ENCODE measurements at places on chromosomes 5 and 9.
A peak's percentile ranks its signal among the peaks of the same experiment; 100 is the strongest.

GRCh38 chr9:100066539-100066938 is 32.3 kb downstream of the ERP44 start:
- no peak for DNase-seq
- H3K27ac ChIP-seq = no peak overlapping the region
- no peak overlapping the region for H3K4me3 ChIP-seq
- H3K4me1 ChIP-seq = peaks cover 36% of the 10 kb centered on the region
- H3K36me3 ChIP-seq = no peaks in the 10 kb centered on the region

- no peaks in the 10 kb centered on the region for H3K36me3 ChIP-seq
- DNase-seq = no peak
- no peaks in the 10 kb centered on the region for H3K27me3 ChIP-seq
- H3K27ac ChIP-seq = no peak overlapping the region
- no peak overlapping the region for H3K4me3 ChIP-seq
Observed at GRCh38 chr5:139677736-139678613, 29.8 kb downstream of the CXXC5 start.

DNA sequence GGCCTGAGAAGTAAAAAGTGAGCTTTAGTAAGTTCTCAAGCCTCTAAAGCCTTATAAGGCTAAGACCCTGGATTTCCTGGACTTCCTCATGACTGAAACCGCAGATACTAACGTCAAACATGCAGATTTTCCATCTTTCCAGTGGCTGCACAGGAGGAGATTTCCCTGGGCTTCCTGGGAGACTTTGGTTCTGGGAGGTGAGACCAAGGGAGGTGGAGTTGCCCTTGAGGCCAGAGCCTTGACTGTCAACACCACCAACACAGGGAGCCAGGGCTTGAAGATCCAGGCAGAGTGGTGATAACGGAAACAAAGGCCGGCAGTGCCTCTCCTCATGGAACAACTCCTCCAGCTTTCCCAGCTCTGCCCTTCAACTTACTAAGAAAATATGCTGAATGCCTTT is 144.7 kb upstream of the LRRTM2 start:
- no peak overlapping the region for H3K27ac ChIP-seq
- no peak for DNase-seq
- no peaks in the 10 kb centered on the region for H3K27me3 ChIP-seq
- H3K4me1 ChIP-seq = peaks cover 10% of the 10 kb centered on the region

DNA sequence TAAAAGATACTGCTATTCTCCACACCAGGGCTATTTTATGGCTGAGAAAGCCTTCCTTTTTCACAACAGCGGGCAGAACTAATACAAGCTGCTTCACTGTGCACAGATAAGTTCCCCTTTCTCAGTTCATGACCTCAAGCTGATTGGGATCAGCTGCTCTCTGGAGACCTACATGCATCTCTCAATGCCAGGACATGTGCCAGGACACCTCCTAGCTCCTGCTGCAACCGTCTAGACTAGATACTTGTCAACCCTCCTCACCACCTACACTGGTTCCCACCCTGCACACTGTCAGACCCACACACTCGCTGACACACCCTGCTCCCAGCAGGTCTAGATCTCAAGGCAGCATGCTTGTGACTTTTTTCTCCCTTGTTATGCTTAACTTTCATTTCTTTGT is 39.8 kb downstream of the STARD4 start:
- DNase-seq = no peak
- H3K36me3 ChIP-seq = no peaks in the 10 kb centered on the region
- H3K4me3 ChIP-seq = no peak overlapping the region
- peaks cover 9% of the 10 kb centered on the region for H3K27me3 ChIP-seq

DNA sequence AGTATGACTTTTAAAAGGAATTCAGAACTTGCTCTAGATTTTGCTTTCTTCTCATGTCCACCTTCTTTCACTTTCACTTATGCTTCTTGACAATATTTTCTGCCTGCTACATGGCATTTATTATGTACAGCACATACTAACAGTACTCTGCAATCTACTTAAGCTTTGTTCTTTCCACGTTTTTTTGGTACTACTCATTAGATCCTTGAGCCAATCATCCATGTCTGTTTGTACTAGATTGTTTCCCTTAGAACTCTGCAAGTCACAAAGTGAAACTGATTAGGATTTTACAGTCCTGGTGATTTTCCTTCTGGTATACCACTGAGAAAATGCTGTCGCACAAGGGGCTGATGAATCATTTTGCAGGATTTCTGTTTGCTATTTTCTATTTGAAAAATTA is 78.3 kb downstream of the PARP8 start:
- no peak overlapping the region for H3K27ac ChIP-seq
- no peaks in the 10 kb centered on the region for H3K36me3 ChIP-seq
- no peak overlapping the region for H3K4me3 ChIP-seq
- no peaks in the 10 kb centered on the region for H3K27me3 ChIP-seq

- H3K36me3 ChIP-seq = no peaks in the 10 kb centered on the region
- H3K27ac ChIP-seq = no peak within 1 kb of the TSS
- H3K27me3 ChIP-seq = peaks cover 46% of the 10 kb centered on the region
- peak within 1 kb of the TSS; percentile 57 for H3K4me3 ChIP-seq
- H3K4me1 ChIP-seq = 0 out of 2 replicates have a peak, but pooled peaks cover 7% of the 10 kb centered on the region
- DNase-seq = peak; percentile 5
Observed at GRCh38 chr5:122311961-122312590, at the start of gene SNCAIP. SNCAIP (plus strand) TSS chr5:122312237; CDS start chr5:122391135, 78,898 bp downstream.

Measured in PC-3 (cell line).